ENCODE measurements at places on chromosomes 2 and 18.

DNA sequence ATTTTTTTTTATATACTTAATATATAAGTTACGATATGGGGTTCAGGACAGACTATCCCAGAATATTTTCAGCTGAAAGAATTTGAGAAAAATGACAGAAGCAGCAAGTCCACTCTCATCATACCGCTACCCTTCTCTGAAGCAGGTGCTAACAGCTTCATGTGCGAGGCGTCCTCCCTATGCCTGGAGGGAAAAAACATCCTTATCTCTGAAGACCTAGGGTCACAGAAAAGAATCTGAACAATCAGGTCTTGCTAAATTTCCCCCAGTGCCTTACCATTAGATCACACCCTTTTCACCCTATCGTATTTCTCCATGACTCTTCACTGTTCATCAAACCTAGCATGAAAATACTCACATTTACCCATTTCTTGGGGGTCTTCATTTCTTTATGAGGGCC is 51.9 kb upstream of the CREB1 start:
- DNase-seq = no peak

GRCh38 chr2:107258531-107259407 is 372.8 kb upstream of the ST6GAL2 start:
- DNase-seq = no peak

- DNase-seq = peak; percentile 69
Measured at GRCh38 chr2:144943986-144944385, 424.1 kb upstream of the ZEB2 start.

DNA sequence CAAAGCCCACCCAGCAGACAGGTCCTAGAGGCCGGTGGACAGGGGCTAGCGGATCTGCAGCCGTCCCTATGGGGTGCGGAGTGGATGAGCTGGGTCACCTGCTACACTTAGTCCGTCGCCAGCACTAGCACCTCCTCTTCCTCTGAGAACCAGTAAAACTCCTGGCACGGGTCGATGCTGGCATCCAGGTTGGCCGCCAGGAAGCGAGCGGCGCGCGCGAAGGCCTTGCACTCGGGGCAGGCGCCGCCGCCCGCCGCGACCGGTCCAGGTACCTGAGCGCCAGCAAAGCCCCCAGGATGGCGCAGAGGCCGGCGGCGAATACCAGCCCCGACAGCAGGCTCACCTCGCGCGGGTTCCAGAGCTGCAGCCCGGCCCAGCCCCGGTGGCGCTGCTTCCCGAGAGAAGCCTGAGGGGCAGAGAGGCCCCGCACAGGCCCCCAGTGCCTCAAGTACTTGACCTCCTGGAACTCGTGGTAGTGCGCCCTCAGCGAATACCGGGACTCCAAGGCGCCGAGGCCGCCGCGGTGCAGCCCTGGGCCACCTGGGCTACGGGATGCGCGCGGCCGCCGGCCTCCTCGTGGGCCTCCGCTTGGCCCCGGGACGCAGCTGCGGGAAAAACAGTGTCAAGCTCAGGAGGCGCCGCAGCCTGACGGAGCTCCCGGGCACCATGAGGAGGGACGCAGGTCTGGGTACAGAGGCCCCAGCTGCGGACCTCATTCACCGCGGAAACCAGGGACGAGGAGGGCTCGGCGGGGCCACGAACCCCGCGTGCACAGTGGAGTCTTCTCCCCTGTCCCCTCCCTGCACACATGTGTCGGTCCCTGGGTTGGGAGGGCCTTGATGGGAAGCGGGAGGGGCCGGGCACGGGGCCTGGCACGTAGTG is 27.5 kb upstream of the ALPP start:
- DNase-seq = no peak

DNA sequence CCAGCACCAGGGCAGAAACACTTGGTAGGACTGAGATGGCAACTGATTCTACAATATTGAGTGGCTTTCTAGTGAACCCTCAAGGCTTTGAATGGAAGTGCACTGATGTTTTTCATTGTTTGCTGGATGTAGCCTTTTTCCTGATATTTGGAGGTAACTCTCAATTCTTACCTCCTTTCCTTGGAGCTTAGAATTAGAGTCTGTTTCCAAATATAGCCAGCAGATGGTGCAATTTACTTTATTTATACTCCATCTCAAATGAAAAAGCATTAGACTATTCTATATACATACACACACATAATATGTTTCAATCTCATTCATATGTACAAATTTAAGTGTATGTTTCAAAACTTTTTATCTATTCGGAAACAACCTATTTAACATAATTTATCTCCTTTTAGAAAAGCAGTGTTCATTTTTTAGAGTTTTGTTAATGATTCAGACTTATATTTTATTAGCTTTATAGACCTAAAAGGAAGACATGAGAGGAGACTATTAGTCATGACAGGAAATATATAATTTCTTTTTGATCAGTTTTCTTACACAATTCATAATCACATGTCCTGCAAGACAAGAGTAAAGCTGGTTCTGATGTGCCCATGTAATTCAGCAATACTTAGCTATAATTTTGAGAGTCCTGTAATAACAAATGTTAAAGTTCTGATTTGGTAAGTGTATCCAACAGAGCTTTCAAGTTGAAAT is 124.8 kb downstream of the NUP35 start:
- DNase-seq = peak; percentile 54

Measured in GM23248 (cell line).